ENCODE measurements at places on chromosomes 11 and 22. TPM values are rescaled to one million over a fixed set of nuclear protein-coding genes. Genes with fewer than 3 reads are reported as not detected.

The HBB gene
- not detected for total RNA-seq

The APOL5 gene
- not detected for total RNA-seq

The CLNS1A gene
- total RNA-seq, result 184 TPM

The CLDN25 gene
- total RNA-seq, result not detected

The EMID1 gene
- total RNA-seq, result not detected

The AASDHPPT gene
- total RNA-seq, result 50.6 TPM

Data from endothelial cell of coronary artery (primary cell).